Fibroblast of skin of back (primary cell): ENCODE measurements at places on chromosomes 3 and 15.
A peak's percentile ranks its signal among the peaks of the same experiment; 100 is the strongest.

- no peak for DNase-seq
Measured at GRCh38 chr15:63176302-63176701, 13.1 kb upstream of the RAB8B start.

DNA sequence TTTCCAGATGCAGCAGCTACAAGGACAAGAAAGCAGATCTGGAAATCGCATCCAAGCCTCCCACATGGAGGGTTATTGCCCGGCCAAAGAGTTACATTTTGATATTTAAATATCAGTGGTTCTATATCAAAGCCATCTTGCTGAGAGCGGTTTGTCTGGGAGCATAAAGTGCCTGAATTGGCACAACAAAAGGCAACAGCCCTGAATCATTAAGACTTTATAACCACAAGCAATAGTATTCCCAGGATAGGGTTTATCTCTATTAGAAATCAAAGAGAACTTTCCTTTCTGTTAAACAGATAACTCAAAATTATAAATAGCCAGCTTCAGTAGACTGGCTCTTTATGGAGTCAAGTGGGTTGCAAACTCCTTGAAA lies 564.7 kb downstream of the ROBO1 start:
- no peak for DNase-seq

- DNase-seq = peak; percentile 99
Measured at GRCh38 chr15:43150191-43150929, 17.0 kb downstream of the TMEM62 start.

DNA sequence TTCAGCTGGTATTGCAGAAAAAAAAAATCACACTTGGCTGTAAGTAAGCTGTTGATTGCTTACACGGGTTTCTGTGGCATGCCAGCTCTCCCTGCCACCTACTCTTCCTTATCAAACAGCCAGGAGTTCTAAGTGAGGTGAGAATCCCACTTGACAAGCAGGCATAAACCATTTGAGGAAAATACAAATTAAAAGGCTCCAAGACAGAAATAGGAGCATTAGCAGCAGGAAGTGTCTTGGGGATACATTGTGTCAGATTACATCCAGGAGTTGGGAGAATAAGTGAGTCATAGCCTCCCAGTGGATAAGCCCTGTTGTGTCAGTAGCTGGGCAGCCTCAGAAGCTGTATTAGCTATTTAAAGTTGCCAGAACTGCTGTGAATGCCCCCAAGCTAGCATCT lies 256.0 kb downstream of the CNTN4 start:
- peak; percentile 85 for DNase-seq

DNA sequence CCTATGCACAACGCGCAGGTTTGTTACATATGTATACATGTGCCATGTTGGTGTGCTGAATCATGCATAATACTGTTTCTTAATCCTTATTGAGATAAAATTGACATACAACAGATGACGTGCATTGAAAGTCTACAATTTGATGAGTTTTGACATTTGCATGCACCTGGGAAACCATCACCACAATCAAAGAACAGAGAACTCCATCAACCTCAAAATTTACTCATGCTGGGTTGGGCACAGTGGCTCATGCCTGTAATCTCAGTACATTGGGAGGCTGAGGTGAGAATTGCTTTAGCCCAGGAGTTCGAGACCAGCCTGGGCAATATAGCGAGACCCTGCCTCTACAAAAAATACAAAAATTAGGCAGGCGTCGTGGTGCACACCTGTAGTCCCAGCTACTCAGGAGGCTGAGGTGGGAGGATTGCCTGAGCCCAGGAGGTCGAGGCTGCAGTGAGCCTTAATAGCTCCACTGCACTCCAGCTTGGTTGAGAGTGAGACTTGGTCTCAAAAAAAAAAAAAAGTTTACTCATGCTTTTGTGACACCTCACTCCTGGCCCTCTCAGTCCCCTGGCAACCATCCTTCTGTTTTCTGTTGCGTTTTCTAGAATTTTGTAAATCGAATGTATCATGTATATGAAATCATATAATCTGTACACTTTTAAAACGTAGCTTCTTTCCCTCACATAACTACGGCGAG lies 56.6 kb downstream of the BHLHE40 start:
- DNase-seq = no peak

GRCh38 chr3:117302428-117302827 lies 592.8 kb downstream of the TUSC7 start:
- no peak for DNase-seq

DNA sequence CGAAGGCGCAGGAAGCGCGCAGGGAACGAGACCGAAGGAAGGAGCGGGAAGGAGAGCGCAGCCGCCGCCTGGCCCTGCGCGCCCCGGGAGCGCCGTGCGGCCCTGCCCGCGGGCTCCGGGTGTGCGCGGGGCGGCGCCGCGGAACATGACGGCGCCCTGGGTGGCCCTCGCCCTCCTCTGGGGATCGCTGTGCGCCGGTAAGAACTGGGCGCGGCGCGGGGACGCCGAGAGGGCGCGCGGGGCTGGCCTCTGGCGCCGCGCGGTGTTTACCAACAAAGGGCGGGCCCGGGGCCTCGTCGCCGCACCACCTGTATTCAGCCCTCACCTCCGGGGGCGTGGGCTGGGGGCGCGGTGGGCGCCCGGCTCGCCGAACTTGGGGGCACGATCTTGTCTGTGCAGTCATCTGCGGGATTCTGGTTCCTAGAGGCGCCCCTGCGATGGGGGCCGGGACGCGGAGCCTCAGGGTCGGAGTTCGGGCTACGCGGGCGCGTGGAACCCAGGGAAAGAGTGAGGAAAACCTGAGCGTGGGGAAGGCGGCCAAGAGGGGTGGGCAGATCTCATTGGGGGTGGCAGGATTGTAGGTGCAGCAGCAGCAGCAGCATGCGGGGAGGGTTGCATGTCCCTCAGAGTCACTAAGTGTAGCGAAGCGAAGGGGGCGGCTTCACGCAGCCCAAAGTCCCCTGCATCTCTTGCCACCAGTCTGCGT lies 641 bp downstream of the ACVR2B start:
- peak; percentile 28 for DNase-seq

- no peak for DNase-seq
Measured at GRCh38 chr3:45414823-45415222, 26.4 kb downstream of the LARS2 start.

DNA sequence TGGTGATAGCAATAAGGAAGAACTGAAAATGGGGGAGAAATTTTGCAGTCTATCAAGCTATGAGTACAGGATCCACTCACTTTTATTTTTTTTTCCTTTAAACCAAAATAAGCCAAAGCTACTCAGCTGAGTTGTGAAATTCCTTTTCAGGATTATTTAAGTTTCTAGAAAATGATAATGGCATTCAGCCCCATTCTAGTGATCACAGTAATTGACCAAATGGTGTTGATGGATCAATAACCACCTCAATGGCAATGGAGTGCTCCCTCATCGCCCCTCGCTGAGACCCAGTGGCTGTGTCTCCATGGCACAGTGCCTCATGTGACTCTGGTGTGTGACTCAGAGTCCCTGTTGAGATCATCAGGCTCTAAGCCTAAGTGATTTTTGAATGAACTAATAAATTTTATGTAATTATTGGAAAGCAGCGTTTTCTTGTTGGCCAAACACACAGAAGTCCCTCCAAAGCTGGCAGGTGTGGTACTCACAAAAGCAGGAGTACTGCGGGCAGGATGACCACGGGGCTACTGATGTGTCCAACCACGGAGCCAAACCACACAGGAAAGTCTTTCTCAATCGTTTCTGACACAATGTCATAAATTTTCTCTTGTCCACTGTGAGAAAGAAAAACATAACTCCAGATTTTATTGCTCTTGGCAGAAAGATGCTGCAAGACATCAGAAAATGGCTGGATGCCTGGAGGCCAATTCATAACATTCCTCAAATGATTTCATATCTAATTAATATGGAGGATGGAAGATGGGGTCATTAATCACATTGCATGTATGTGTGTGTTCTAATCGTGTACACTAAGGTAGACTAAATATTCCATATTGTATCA lies 14.4 kb upstream of the STARD5 start:
- DNase-seq = peak; percentile 94

DNA sequence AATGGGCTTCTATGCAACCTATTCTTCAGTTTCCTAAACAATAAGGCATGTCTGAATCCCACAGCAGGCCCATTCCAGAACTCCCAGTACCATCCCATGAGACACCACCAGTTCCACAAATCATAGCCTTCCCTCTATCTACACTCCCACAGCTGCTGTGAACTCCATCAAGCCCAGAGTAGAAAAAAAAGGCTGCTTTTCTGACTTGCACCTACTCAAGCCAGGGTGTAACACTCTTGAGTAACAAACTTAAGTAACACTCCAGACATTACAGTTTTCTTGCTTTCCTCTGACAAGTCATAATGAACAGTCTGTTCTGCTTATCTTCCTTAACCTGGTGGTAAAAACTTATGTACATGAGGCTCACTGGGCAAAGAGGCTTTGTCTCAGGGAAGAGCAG lies 283.1 kb downstream of the NFKBIZ start:
- DNase-seq = no peak

GRCh38 chr3:196127308-196128040 lies 45.6 kb upstream of the TFRC start:
- DNase-seq = no peak

- no peak for DNase-seq
Measured at GRCh38 chr3:194962056-194962455, 276.4 kb downstream of the FAM43A start.

GRCh38 chr15:62165104-62165792 lies at the start of gene C2CD4B:
Gene C2CD4B (minus strand): TSS chr15:62165285. CDS start chr15:62164984, 301 bp downstream.
- no peak for DNase-seq

DNA sequence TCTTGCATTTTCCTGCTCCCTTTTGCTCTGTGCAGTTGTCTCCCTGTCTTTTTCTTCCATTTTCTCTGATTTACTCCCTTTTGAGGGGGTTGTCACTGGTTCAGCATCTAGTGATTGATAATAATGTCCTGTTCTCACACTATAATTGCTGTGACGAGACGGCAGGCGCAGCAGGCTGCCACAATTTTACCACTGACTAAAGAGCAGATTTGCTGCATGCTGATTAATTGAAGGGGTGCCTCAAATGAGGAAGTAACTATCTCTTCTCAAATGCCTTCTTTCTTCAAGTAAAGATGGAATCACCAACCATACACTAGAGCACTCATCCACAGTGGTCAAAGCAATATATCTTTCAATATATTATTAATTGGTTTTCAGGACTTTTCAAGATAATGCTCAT lies 219.3 kb downstream of the CBLB start:
- no peak for DNase-seq

DNA sequence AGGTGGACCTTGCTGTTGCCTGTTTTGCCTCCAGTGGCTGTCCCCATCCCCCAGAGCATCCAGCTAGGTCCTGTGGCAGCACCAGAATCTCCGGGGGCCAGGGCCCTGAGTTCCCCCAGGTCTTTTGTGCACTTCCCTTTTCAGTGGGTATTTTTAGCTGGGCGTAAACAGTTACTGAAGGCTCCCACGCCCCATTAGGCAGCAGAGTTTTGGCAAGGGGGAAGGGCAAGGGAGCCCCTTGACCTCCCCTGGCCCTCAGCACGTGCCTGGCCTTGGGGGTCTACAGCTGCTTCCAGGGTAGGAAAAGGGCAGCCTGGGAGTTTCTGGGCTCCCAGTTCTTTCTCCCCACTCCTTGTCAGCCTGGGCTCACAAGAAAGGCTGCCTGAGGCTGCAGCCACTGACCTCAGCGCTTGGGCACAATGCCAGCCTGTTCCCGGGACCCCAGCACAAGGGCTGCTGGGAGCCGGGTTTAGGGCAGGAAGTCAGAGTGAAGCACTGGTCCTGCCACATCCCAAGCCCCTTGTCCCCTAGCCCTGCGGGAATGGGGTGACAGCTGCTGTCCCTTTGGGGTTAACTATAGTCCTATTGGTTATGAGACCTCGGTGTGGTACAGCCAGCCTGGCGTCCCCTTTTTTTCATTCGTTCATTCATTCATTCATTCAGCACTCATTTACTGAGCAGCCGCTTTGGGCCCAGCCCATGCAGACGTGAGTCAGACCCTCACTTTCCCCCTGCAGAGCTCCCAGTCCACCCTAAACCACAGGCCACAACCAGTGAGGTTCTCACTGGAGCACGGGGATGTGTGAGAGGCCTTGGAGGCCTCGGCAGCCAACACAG lies 8.4 kb downstream of the CSK start:
- peak; percentile 88 for DNase-seq

- no peak for DNase-seq
Measured at GRCh38 chr3:50650018-50650417, 24.7 kb upstream of the DOCK3 start.

- no peak for DNase-seq
Measured at GRCh38 chr3:184384856-184385422, 5.1 kb downstream of the CHRD start.

- DNase-seq = no peak
Measured at GRCh38 chr3:183816681-183817510, 8.5 kb downstream of the MAP6D1 start.

DNA sequence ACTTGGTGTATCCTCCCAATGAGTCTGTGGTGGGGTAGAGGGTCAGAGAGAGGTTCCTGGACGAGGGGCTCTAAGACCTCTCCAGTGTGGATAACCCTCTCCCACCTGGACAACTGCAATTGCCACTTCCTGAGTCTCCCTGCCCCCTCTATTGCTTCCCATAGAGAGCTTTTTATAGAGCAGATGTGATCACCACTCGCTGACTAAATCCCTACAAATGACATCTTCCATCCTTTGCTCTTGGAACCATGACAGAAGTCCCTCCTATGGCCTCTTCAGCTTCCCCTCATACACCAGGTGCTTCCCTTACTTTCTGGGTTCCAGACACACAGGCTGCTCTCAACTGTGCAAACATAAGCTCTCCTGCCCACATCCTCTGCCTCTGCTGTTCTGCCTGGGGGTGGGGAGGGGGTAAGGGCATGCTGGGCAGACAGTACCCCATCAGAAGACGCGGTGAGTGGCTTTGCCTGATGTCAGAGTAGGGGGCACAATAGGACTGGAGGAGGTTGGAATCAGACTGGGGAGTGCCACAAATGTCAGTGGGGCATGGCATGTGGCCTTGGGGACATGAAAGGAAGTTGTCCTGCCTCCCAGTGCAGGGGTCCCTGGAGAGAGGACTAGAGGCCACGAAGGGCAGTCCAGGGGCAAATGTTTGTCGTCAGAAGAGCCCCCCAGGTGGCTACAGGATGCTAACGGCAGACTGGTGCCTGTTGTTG lies 15.2 kb downstream of the ITIH3 start:
- DNase-seq = no peak

DNA sequence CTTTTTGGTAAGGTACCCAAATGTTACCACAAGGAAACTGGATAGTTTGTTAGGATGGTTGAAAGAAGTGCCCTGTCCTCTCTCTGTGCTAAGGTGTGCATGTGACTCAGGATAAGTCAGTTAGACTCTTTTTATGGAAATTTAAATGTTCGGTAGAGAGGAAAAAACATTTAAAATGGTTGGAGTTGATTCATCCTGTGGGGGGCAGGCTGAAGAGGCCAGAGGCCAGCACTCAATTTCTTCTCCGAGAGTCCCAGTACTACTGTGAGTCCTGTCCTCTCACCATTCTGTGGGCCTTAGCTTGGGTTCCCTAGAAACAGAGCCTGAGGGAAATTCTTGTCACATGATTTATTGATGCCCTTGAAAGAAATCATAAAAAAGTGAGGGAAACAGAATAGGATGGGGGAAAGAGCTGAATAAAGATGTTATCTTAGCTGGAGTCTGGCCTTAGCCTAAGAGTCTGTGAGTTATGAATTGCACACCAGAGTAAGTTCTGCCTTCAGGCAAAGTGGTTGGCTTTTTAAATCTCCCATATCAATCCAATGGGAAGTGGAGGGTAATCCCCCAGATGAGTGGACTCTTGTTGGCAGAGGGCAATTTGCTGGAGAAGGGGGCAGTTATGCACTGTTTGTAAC lies 106.5 kb upstream of the GALNT15 start:
- DNase-seq = peak; percentile 62

- no peak for DNase-seq
Measured at GRCh38 chr15:63968700-63969099, 77.6 kb downstream of the DAPK2 start.
